HuH-7.5 (cell line): ENCODE measurements at places on chromosomes 7 and 10.

GRCh38 chr10:20879136-20879535, 18.0 kb downstream of the NEBL start:
- no peak for DNase-seq

DNA sequence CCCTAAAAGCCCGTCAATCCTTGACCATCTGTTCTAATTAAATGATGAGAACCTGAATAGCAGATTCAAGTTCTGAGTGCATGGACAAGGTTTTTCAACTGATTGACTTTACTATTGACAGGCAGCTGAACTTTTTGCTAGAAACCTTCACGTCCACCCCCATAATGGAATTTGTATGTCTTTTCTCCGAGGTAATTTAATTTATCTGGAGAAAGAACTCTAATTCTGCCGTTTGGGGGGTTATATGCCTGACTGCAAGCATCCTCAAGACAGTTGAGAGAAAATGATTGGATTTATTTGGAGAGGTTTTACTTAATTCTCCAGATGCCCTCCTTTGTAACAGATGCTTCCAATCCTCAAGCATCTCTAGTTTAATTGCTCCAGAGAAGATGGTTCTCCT, 1053.4 kb upstream of the AUTS2 start:
- no peak for DNase-seq

DNA sequence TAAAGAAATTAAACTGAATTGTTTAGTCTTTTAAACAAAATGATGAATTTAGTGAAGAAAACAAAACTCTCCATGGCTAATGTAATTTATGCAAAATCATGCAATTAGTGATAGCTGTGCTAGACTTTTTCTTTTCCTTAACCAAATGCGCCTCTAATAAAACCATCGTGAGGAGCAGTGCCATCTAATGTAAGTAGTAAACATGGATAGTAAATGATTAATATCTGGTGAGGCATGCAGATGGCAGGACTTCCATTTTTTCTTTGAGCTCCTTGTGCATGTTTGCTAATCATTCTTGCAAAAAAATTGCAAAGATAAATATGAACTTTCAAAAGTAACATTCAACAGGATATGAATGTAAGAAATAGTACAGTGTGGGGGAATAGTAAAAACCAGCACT, 2.3 kb downstream of the INSYN2A start:
- DNase-seq, result no peak

- DNase-seq, result no peak
Observed at GRCh38 chr10:128338951-128339350, 212.7 kb upstream of the MKI67 start.

DNA sequence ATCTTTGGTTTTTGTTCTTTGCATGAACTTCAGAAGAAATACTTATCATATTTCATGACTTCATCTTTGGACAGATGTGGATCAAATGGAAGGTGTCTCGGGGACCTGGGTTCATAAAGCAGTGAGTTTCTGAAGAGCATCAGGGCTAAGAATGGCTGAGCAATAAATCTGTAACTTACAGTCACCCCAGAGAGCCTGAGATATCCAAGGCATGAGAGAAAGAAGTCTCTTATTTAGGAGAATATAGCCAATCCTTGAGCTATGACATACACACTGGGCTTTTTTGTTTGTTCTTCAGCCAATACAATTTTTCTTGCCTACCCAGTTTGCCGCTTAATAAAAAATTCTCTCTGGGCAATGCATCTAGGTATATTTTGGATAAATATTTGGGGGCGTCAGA, 252.6 kb upstream of the INHBA start:
- DNase-seq, result no peak

DNA sequence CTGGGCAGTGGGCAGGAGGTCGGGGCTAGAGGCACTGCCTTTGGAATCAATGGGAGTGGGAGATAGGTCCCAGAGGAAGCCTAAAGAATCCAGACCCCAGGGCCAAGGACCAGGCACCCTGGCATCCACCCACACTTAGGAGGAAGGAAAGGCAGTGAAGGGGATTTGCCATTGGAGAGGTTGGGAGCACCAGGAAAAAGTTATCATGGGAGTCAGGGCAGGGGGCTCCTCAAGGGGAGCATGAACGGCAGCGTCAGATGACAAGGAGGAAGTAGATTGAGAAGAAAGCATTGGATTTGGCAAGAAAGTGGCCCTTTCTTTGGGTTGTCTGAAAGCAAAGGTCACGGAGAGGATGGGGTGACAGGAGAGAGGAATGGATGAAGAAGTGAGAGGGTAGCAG, 142.8 kb downstream of the ADAM12 start:
- no peak for DNase-seq

DNA sequence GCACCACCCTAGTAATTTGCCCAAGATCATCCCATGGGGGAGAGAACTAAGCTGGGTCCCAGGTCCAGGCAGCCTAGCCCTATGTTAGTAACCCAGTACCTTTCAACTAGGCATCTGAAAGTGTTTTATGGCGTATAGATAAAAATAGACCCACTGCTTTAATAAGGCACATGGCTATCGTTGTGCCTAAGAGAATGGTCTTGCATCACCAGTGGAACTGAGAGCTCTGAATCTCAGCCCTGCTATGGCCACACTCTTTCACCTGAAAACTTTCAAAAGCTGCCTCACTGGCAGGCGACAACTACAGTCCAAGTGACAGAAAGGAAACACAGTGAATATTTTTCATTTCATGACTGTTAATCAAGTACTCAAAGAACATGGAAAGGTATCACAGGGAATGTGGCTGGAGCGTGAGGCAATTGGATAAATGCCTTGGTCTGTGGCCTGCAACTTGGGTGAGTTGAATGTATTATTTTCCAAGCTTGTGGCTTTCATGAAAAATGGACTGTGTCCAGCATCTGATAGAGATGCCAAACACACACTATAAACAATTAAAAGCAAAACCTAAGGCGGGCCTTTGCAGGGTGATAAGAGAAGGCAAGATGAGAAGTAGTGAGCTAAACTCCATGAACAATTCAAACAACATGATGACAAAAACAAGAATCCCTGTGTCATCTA, 18.0 kb upstream of the SFMBT2 start:
- no peak for DNase-seq

- no peak for DNase-seq
Observed at GRCh38 chr10:73229567-73229966, 17.5 kb downstream of the DNAJC9 start.

GRCh38 chr10:114825513-114826253, 4.1 kb downstream of the FHIP2A start:
- DNase-seq, result no peak

GRCh38 chr7:101234636-101235035, 3.0 kb downstream of the CLDN15 start:
- no peak for DNase-seq
